Activated CD4-positive, alpha-beta T cell treated with anti-CD3 and anti-CD28 coated beads for 4 hours (primary cell): ENCODE measurements at places on chromosomes 12 and 14.

DNA sequence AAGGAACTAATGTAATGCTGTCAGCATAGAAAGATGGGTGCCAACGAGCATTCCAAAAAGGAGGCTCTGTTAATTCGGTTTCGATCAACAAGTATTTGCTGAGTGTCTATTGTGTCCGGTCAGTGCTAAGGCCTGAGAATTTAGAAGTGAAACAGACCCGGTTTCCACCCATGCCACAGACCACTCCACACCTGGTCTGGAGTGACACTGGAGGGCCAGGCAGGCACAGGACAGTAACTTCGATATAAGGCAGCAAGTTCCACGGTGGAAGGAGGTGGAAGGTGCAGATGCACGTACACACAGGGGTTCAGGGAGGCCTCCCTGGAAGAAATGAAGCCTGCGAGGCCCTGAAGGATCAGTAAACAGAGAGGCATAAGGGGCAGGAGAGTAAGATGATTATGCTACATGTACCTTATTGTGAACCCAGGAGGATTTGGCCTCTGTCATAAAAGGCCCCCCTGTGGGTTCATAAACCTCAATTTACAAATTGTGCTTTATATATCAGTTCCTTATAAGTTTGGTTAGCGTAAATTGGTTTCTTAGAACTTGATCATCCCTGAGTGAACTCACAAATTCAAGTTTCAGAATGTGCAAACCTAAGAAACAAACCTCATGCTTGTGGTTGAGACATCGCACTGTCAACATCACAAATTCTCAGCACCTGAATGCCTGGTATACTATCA is 25.9 kb downstream of the SSH1 start:
- no peak for DNase-seq

- no peak for DNase-seq
Observed at GRCh38 chr12:88469154-88469553, 111.1 kb downstream of the KITLG start.

DNA sequence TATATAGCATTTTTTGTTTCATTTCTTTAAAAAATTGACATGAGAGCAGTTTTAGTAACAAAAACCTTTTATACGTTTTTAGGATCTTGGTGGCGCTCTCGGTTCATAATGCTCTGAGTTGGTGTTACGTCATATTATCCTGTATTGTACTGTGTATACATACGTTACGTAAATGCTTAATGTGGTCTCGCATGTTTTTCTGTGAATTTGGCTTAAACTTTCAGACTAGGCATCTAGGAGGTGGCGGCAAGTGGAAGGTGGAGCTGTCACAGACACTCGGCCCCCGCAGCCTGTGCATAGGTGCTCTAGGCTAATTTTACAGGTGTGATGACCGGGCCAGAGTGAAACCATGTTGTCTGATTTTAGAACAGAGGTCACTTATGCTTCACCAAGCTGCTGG is 60.0 kb downstream of the PPP2R5C start:
- peak; percentile 70 for DNase-seq

GRCh38 chr14:69808919-69809808 is 12.1 kb upstream of the SLC10A1 start:
- no peak for DNase-seq

- no peak for DNase-seq
Observed at GRCh38 chr14:56952766-56953473, 142.6 kb upstream of the OTX2 start.
